ENCODE measurements at places on chromosomes 5 and 9.

DNA sequence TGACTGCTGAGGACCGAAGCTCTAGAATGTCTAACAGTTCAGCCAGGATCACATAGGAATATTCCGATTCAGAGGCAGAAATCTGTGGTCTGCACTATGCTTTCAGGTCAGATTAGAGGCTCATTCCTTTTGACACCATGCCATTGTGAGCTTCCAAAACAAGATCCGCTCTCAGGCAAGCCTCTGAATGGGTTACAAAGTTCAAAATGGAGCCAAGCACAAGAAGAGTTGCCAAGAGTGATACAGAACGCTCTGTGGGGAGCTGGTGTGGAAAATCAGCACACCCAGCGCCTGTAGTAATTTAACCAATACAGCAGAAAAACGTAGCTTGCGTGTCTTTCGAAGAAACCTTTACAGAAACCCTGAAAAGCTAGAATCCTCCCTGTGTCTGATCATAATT is 33.3 kb upstream of the FAT2 start:
- DNase-seq, result no peak

DNA sequence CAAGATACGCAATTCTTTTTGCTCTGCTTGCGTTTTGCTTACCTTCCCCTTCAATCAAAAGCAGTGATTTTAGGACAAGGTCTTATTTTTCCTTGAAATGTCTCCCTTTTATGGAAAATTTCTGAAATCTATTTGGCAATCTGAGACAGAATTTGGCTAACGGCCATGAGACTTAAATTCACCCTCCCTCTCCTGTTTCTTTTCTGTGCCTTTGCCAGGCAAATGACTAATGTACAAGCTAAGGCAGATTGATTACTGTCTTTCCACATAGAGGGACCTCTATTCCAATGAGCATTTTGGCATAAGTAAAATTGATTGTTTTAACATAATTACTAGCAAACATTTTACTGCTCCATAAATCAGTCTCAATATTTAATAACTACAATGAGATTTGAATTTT is 31.7 kb downstream of the FAM81B start:
- DNase-seq, result no peak

DNA sequence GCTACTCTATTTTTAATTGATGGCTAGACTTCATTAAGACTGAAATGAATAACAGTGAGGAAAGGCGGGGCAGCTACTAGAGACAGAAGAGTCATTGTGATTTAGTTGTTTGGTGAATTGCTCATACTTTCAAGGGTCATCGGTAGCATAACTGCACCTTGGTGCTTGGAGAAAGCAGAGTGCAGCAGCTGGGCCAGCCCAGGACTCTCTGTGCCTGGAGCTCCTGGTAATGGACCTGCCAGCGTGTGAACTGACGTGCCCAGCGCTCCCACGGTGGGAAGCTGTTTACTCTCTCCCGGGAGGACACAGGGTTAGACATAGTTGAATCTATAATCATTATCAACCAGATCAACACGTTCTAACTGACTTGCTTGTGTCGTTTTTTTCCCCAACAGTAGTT is 42.9 kb downstream of the LURAP1L start:
- no peak for DNase-seq

- no peak for DNase-seq
These were observed 109.2 kb downstream of the MTRR start for GRCh38 chr5:7978114-7978513.

DNA sequence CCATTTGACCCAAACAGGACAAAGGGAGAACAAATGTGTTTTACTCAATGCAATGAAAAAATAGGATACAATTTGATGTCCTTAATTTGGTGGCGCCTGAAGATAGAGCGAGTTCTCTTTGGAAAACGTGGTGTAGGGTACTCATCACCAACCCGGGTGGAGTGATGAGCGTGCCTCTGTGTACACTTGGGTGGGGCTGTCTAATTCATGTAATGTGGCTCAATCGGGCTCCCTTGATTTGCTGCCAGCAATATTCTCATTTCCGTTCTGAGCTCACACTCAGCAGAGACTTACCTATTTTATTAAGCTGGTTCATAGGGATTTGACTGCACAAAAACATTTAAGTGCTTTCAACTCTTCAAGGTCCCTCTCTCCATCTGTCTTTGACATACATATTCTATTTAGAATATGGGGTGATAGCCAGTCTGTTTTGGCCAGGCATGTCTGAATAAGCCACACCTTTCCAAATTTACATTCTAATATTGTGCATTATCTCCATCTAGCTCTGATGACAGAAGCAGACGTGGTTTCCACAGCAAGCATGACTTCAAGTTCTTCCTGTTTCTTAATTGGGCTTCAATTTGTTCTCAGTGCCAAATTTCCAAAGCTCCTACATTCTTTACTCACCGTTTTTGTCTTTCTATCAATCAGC is 162.5 kb downstream of the IRX2 start:
- DNase-seq, result no peak

DNA sequence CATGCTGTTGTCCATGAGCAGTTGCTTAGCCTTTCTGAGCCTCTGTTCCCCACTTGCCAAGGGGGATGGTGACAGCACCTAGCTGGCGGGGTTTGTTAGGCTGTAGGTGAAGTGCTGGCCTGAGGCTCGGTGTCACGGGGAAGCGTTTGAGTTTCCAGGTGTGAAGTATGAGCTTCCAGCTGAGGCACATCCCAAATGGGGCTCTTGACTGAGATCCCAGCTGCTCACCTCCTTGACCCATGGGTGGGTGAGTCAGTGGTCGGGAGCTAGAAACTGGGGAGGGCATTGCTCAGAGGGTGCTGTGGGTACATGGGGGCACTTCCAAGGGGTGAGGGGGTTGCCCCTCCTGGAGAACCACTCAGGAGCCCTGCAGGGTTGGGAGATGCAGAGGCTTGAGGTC is 26.4 kb upstream of the RNF130 start:
- DNase-seq, result no peak

- no peak for DNase-seq
These were observed at the start of gene TUSC1 for GRCh38 chr9:25678147-25678666. Gene TUSC1 (minus strand): TSS chr9:25678444. CDS start chr9:25678312, 132 bp downstream.
